ENCODE measurements at places on chromosomes 5 and 9. TPM values are rescaled to one million over a fixed set of nuclear protein-coding genes. Genes with fewer than 3 reads are reported as not detected.

The AGXT2 gene
- not detected for total RNA-seq

The CDC20B gene
- not detected for total RNA-seq

The MARCOL gene
- not detected for total RNA-seq

The ADAMTS12 gene
- 18.6 TPM for total RNA-seq

The SLC4A9 gene
- total RNA-seq = not detected

The CAMK4 gene
- total RNA-seq = 1.7 TPM

The SAXO1 gene
- total RNA-seq = 0.08 TPM

The PITX1 gene
- total RNA-seq = 0.12 TPM

The FOXD4 gene
- total RNA-seq = 0.23 TPM

The ZBED3 gene
- under 0.01 TPM for total RNA-seq

The PRSS3 gene
- total RNA-seq = 8.0 TPM

The RARS1 gene
- total RNA-seq = 87.9 TPM

The MCCC2 gene
- 15.6 TPM for total RNA-seq

The C9orf43 gene
- 0.12 TPM for total RNA-seq

The BRINP1 gene
- total RNA-seq = 27.4 TPM

The CDHR2 gene
- not detected for total RNA-seq

The LVRN gene
- 1.5 TPM for total RNA-seq

The LRRC19 gene
- not detected for total RNA-seq

The TLE1 gene
- total RNA-seq = 21.5 TPM

The TCF7 gene
- 0.94 TPM for total RNA-seq

The TMEM171 gene
- 5.1 TPM for total RNA-seq

The RASEF gene
- total RNA-seq = 0.30 TPM

The SLC45A2 gene
- not detected for total RNA-seq
